ENCODE measurements at places on chromosomes 1 and 21.

GRCh38 chr1:183871601-183872000, 66.7 kb downstream of the RGL1 start:
- no peak for DNase-seq

- DNase-seq, result peak; percentile 75
These were observed 251.2 kb downstream of the RRAGC start for GRCh38 chr1:38608202-38608864.

DNA sequence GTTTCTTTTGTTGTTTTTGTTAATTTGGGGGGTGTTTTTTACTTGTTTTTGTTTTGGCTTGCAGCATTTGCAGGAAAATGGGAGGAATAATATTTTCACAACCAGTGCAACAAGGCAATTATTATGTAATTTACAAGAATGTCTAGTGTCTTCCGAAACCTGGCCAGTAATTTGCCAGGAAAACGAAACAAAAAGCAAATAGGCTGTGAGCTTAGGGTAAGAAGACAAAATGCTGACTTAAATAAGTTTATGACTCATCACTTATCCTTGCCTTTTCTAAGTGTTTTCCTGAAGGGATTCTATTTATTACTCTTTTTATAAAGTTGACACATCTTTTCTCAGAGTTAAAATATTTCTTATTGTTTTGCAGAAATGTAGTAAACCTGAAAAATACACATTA, 49.8 kb downstream of the KCNT2 start:
- no peak for DNase-seq

DNA sequence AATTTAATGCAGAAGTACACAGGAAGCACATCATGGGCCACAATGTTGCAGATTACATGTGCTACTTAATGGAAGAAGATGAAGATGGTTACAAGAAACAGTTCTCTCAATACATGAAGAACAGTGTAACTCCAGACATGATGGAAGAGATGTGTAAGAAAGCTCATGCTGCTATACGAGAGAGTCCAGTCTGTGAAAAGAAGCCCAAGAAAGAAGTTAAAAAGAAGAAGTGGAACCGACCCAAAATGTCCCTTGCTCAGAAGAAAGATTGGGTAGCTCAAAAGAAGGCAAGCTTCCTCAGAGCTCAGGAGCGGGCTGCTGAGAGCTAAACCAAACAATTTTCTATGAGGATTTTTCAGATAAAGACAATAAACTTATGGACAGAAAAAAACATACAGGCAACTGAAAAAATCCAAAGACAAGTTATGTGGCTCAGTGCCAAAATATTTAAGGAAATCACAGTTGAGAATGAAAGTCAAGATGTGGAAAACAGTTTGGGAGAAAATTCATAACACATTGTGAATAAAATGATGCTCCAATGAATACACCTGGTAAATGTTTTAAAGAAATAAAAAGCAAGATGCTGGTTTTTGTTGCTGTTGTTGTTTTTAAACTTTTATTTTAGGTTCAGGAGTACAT, 2.8 kb upstream of the ZNF644 start:
- DNase-seq, result no peak

GRCh38 chr1:118298397-118298796, 113.4 kb upstream of the SPAG17 start:
- no peak for DNase-seq

DNA sequence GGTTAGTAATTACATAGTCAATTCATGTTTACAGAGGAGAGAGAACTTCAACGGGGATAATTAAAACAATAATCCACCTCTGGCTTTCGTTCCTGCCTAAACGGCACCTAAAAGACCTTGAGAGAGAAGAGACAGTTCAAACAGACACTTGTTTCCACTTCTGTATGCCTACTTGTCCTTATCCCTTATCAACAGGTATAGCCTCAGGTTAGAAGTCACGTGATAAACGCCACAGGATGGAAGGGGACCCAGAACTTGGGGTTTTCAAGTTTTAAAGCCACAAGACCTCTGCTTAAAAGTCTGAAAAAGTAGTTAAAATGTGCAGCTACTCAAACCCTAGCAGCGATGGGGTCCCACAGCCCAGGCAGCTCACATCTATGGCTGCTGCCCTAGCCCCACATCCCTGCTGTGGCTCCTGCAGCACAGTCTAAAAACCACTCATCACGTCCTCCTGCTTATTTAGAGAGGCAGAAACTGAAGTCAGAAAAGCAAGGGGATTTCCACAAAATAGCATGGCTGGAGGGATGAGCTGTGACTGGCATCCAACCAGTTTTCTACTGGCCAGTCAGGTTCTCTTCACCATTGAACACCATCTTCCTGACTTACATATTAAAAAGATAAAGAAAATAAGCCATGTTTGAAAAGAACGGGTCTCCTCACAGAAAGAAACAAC, 51.2 kb upstream of the SEC16B start:
- DNase-seq, result no peak

- DNase-seq, result no peak
These were observed 14.1 kb downstream of the F5 start for GRCh38 chr1:169572187-169572586.

DNA sequence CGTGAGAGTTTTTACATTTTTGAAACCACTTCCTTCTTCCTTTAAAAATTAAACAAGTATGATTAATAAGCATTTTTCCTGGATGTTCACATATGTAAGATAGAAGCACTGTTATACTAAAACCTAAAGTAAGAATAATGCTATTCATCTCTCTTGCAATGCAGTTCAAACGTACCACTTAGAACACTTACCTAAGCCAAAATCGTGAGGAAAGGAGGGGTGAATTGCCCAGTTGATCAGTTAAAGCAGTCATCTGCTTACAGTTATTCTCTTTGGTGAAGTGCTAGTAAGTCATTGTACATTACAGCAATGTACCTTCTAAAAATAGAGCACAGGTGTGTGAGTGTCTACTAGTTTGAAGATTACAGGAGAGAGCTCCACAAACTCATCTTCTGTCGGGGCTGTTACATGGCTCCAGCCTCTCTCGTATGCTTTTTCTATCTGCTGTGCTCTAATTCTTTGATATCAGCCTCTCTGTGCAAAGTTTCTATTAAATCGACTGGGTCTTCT, 3.4 kb downstream of the NCAM2 start:
- DNase-seq, result no peak

DNA sequence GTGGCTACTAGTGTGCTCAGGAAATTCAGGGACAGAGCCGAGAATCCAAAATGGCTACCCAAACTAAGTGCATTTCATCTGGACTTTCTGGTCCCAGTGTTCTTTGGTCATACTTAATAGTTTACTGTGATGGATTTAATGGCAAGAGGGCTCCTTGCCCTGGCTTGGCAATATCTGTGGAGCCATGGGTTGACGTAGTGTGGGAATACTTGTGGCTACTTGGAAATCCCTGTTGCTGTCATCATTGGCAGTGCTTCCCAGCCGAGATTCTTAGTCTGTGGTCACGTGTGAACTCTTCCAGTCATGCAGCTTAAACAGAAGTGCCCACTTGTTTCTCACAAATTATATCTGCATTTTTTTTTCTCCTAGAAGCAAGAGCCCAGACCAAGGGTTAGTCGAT, 198.9 kb downstream of the HS2ST1 start:
- no peak for DNase-seq

DNA sequence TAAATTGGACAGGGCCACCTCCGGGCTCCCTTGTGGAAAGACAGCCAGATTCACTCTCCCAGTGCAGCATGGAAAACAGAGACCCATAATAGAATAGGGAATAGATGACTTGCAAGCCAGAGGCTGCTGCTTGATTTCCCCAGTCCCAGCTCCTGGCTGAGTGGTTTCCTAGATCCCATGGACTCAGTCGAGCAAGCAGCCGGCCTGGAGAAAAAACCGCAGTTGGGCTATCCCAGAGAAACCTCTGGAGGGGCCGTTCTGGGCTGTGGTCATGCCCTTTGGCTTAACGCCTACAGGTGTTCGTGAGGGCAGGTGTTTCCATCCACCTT, 61.7 kb downstream of the ELK4 start:
- DNase-seq, result no peak

- no peak for DNase-seq
These were observed 62.2 kb upstream of the SLC44A3 start for GRCh38 chr1:94757931-94758330.

GRCh38 chr1:121558514-121558913, 373.7 kb downstream of the SRGAP2C start:
- DNase-seq, result no peak

DNA sequence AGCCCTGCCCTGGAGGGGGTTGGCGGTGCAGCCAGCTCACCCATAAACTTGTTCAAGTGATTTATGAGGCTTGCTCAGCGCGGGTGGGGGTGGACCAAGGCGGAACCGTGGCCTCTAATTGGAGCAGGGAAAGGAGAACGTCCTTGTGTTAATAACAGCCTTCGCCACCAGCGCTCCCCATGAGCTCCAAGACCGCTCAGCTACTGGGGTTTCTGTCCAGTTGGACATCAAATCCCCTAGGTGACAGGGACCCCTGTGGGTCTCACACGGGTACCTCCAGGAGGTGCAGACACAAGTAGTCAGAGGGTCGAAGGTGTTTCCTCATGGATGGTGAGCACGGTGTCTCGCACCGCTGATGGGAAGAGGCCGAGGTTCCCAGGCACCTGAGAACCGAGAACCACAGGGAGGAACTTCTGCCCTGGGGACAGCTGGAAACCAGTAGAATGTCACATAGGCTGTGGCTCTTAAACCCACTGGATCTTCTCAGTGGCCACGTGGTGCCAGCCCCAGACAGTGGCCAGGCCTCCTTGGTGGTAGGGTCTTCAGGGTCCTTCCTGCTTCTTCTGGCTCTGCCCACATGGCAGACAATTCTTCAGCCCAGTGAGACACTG, 3.7 kb upstream of the ACTRT2 start:
- no peak for DNase-seq

- no peak for DNase-seq
These were observed 1.6 kb downstream of the CYB5R1 start for GRCh38 chr1:202965422-202965821.

GRCh38 chr1:228918335-228918734, 183.1 kb downstream of the RHOU start:
- DNase-seq, result no peak

DNA sequence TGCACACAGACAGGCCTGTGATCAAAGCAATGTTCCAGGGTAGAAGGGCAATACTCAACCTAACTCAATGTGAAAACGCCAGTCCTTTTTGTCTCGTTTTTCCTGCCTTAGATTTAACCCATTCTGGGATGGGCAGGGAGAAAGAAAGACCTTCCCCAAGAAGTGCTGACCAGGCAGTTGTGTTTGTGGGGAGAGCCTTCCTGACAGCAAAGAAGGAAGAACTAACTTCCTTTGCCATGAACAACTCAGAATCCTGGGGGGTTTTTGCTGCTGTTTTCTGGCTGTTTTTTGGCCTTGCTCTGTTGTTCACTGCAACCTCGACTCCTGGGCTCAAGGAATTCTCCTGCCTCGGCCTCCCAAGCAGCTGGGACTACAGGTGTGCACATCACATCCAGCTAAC, 112.0 kb upstream of the RAB4A start:
- no peak for DNase-seq

DNA sequence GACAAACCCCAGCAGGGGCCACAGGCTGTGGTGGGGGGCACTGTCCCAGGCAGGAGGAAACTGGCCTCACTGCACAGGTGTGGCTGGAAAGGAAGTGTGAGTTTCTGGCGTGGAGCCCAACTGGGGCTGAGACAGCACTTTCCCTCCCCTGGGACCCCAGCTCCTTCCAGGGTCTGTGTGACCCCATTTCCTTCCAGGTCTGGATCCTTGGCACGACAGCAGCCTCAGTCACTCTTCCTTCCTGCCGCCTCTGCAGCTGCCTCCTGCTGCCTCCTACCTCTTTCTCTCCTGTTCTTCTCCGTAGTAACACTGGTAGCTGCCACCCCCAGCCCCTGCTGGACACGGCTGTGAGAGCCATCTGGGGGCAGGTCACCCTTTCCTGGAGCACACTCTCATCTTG, 88.0 kb downstream of the SIK1 start:
- DNase-seq, result no peak

DNA sequence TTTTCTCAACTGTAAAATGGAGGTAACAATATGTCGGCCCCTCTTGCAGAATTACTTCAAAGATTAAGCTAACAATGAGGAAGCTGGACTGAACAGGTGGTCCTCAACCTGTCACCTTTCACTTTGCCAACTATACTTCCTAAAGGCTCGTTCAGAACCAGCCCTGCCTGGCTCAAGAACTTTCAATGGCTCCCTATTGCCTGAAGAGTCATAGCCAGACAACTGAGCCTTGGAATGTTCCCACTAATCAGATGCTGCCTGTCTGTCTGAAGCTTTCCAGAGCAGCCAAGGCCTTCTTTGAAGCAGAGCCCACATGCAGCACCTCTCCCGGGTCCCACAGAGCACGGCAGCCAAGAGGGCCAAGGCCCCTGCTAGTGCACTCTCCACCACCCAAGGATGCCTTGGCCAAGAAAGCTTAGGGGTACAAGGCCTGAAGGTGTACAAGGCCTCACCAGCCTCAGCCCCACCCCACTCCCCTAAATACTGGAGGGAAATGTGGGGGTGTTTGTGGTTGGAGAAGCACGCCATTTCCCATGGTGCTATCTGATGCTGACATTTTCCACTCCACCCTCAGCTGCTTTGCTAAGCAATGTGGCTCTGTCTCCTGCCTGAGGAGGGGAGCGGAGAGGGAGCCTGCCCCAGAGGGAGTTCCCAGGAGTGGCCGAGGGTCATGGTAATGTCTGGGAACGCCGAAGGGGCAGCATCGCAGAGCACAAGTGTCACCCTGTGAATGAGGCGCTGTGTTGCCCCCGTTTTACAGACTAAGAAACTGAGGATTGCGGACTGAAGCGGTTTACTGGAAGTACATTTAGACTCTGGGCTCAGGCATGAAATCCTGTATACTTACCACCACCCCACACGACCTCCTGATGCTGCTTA, 8.2 kb upstream of the LAPTM5 start:
- DNase-seq, result no peak

- no peak for DNase-seq
These were observed 7.8 kb downstream of the VASH2 start for GRCh38 chr1:212958175-212958574.
